Hepatocyte (in vitro differentiated cells): ENCODE measurements at places on chromosomes 3 and 15. TPM values are rescaled to one million over a fixed set of nuclear protein-coding genes. Genes with fewer than 3 reads are reported as not detected.

Gene RNU5B-1
- polyA plus RNA-seq = not detected in 2 replicates

Gene TEX55
- not detected in 2 replicates for polyA plus RNA-seq

Gene MASP1
- polyA plus RNA-seq = 18.1 and 23.3 TPM in 2 replicates

Gene SPPL2A
- polyA plus RNA-seq = 69.8 and 111 TPM in 2 replicates

Gene IL17RB
- polyA plus RNA-seq = 12.8 and 14.1 TPM in 2 replicates

GRCh38 chr3:151580591-151580990 lies 119.7 kb upstream of the IGSF10 start:
- DNase-seq = peak; percentile 24
- H3K4me1 ChIP-seq = peaks cover 10% of the 10 kb centered on the region
- H3K4me3 ChIP-seq = no peak overlapping the region

GRCh38 chr3:171553086-171553485 lies 92.9 kb upstream of the TNIK start:
- DNase-seq = no peak
- H3K4me1 ChIP-seq = peaks cover 13% of the 10 kb centered on the region
- no peaks in the 10 kb centered on the region for H3K27me3 ChIP-seq
- no peak overlapping the region for H3K4me3 ChIP-seq

DNA sequence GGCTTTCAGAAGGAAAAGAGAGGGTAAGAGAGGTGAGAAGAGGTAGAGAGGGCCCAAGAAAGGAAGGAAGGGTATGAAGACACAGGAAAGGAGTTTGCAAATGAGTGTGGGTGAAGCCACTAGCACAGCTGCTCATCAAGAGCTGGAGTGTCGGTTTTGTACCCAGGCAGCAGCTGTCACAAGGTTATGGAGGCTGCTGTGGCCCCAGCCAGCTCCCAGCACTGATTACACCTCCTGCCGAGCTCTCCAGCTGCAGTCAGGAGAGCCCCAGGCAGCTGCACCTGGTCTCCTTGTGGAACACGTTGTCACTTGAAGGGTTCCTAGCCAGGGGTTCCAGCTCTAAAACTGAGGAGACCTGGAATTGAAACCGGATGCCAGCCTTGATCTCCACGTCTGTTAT lies 60.4 kb upstream of the CHD2 start:
- DNase-seq = no peak
- no peaks in the 10 kb centered on the region for H3K4me1 ChIP-seq
- no peaks in the 10 kb centered on the region for H3K36me3 ChIP-seq
- no peak overlapping the region for H3K27ac ChIP-seq

DNA sequence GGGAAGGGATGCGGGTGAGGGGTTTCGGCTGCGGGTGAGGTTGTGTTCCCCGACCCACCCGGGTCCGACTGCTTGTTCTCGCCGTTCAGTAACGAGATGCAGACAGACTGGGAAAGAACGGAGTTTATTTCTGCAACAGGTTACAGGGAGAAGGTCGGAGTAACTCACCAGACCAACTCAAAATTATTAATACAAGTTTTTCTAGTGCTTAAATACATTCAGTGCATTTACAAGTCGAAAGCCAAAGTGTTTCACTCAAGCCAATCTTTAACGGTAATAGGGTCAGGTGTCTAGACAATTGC lies 492 bp upstream of the HIGD1A start:
- no peaks in the 10 kb centered on the region for H3K27me3 ChIP-seq
- H3K36me3 ChIP-seq = no peaks in the 10 kb centered on the region
- H3K4me3 ChIP-seq = peak overlapping the region; percentile 43
- peaks cover 19% of the 10 kb centered on the region for H3K4me1 ChIP-seq
- H3K27ac ChIP-seq = peak overlapping the region; percentile 86

- H3K4me1 ChIP-seq = peaks cover 42% of the 10 kb centered on the region
- no peaks in the 10 kb centered on the region for H3K27me3 ChIP-seq
- no peak overlapping the region for H3K4me3 ChIP-seq
- H3K27ac ChIP-seq = peak overlapping the region; percentile 62
- no peak for DNase-seq
Measured at GRCh38 chr15:90151989-90152645, 49.0 kb upstream of the SEMA4B start.
